ENCODE measurements at places on chromosomes 13 and 19. TPM values are rescaled to one million over a fixed set of nuclear protein-coding genes. Genes with fewer than 3 reads are reported as not detected.

Gene CEBPA
- 0.73 TPM for total RNA-seq

Gene AKAP11
- total RNA-seq: 34.9 TPM

Gene SMIM24
- total RNA-seq: 0.84 TPM

Gene SPACA4
- not detected for total RNA-seq

Gene HPN
- 0.11 TPM for total RNA-seq

Gene CCNE1
- total RNA-seq: 39.6 TPM

DNA sequence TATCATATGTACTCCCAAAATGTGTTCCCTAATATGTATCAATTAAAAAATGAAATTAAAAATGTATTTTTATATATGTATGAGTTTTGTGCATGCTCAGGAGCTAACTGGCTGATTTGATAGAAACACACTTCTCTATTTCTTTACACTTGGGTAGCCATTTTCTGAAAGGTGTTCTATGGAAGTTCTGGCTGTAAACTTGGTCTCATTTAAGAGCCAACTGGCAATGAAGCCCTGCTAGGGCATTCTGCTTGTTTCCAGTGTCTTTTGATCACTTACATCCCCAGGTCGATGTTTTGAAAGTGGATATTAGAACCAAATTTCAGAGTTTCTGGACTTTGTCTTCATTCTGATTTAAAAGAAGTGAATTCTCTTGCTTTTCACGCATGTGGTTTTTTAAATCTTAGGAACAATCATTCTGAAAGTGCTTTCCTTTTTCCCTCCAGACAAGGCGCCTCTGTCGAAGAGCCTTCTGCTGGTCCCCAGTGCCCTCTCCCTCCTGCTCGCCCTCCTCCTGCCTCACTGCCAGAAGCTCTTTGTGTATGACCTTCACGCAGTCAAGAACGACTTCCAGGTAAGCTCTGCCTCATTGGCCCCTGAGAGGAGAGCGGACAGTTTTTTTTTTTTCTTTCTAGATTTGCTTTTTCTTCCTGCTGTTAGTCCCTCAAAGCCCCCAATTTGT is 20.1 kb downstream of the GPR18 start:
- no peak for DNase-seq

- DNase-seq: no peak
Observed at GRCh38 chr13:110627351-110627750, 12.0 kb downstream of the NAXD start.

GRCh38 chr13:46086985-46087384 is 17.8 kb downstream of the CPB2 start:
- DNase-seq: no peak

- no peak for DNase-seq
Observed at GRCh38 chr13:21812192-21812626, 141.3 kb downstream of the FGF9 start.

DNA sequence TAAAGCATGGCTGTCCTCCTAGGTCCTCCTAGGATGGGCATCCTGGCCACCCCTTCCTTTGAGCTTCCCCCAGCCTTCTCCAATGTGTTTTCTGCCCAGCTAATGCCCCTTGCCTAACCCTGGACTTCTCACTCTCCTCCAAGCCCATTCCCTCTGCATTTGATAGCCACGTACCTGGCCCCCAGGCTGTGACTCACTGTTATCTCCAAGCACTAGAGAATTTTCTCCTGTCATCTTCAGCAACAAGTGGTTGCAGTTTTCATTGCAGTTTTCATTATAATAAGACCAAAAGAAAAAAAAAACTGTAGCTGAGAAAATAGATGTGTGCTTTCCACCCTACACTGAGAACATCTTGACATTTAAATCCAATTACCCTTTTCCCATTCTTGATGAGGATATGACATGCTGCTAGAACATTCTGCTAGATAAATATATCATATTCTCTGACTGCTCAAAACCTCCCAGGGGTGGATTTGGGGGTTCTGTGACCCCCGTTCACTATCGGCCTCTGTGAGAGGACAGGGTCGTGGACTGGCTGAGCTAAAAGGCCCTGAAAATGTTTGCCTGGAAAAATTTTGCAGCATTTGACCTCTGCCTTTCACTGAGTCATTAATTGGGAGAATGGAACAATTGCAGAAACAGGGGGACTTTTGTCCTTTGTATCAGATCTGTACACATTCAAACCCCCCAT is 58.8 kb upstream of the KCTD15 start:
- DNase-seq: no peak

DNA sequence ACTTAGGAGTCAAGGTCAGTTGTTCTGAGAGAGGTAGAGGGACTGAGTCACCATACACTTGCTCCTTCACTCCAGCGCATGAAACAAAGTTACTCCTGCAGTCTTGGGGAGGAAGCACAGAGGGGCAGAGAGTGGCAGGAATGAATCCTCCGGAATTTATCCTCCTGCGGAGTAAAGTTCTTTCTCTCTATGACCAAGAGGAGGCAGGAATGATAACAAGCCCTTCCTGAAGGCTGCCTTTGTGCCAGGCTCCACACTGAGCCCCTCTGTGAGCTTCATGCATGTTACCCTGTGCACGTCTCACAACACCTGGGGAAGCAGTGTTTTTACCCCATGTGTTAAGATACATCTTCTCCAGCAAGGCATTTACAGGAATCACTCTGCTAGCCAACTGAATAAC is 458.4 kb downstream of the KLF12 start:
- DNase-seq: no peak

DNA sequence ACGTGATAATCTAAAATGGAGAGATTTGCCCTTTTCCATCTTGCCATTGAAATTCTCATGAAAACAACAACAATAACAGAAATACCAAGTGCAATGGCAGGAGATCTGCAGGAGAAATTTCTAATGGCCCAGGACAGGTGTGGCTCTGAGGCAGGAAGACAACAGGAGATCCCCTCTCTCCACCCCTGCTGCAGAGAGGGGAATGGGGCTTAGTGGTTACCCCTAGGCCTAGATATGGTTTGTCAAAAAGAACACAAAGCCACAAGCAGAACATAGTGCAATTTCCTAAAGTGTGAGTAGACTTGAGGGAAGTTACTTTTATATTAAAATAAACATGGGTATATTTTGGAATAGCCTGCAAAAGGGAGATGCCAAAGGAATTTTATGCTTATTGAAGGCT is 369.5 kb downstream of the KCNRG start:
- DNase-seq: no peak

GRCh38 chr13:48775285-48775684 is 121.6 kb downstream of the CYSLTR2 start:
- no peak for DNase-seq

DNA sequence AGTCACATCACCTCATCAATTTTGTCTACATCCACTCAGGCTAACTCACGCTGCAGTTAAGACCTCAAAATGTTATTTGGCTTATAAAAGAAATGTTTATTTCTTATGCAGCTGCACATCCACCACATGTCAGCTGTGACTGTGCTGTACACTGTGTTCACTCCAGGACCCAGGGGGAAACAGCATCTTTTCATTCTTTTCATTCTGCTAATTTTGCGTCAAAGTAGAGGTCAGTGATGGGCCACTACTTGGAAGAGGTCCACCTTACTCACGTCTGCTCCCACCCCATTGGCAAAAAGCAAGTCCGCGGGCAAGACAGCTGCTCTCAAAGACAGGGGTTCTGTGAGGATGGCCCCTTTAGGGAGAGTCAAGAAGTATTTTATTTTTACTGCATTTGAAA is 4.5 kb upstream of the DCT start:
- DNase-seq: no peak

Data from activated T-helper 2 cell treated with anti-CD3 and anti-CD28 coated beads, Interferon-gamma antibody, Interleukin-2, Interleukin-4, amounts not matched to agents 10 μg/mL and 5 μg/mL and 100 μg/mL, durations not matched to agents 14 hours and 24 hours and 36 hours (primary cell).